ENCODE measurements at places on chromosomes 16 and 17.

- no peak for DNase-seq
Observed at GRCh38 chr17:80952291-80952690, 39.4 kb upstream of the CHMP6 start.

DNA sequence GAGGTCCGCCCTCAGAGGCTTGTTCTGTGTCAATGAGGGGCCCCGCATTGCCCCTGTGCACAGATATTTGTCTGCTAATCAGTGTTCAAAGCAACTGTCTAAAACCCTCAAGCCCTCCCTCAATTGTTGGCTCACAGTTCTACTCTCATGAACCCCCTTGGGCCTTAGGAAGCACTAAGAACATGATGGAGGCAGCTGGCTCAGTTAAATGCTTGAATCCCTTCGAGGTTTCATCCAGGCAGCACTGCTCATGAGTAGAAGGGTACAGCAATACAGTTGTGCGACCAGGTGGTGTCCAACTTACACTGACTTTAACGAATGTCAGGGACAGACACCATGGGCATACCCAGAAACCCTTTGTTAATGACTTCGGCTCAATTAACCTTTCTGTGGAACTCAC, 89.2 kb upstream of the WSCD1 start:
- DNase-seq, result no peak

DNA sequence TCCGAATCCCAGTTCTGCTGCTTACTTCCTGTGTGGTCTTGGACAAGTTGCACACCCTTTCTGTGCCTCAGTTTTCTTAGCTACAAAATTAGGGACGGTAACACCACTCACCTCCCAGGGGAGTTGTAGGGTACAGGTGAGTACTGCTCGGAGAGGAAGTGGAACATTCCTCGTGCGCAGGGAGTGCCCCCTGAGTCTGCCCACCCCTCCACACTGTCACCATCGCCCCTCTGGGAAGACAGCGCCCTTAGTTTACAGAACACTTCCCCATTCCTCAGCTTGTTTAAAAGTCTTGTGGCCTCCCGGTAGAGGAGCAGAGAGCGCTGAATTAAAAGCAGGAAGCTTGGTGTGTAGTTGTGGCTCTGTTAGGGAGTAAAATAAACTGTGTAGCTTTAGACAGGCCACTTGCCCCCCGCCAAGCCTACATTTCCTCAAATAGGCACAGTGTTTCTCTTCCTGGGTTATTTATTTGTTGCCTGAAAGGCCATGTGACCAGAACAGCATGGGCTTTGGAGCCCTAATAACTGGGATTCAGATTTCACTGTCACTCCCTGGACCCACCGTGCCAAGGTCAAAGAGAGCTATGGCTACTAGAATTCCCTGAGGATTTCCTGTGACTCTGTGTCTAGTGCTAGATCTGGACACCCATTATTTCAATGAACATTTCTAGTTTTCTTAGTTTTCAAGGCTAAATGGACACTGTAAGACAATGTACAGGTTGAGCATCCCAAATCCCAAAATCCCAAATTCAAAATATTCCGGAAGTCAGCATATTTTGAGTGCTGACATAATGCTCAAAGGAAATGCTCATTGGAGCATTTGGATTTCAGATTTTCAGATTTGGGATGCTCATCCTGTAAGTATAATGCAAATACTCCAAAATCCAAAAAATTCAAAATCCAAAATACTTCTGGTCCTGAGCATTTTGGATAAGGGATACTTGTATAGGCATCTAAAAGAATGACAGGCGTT, 372.5 kb downstream of the SNX29 start:
- no peak for DNase-seq

- DNase-seq, result no peak
Observed at GRCh38 chr17:58215685-58216084, 3.4 kb downstream of the MKS1 start.

DNA sequence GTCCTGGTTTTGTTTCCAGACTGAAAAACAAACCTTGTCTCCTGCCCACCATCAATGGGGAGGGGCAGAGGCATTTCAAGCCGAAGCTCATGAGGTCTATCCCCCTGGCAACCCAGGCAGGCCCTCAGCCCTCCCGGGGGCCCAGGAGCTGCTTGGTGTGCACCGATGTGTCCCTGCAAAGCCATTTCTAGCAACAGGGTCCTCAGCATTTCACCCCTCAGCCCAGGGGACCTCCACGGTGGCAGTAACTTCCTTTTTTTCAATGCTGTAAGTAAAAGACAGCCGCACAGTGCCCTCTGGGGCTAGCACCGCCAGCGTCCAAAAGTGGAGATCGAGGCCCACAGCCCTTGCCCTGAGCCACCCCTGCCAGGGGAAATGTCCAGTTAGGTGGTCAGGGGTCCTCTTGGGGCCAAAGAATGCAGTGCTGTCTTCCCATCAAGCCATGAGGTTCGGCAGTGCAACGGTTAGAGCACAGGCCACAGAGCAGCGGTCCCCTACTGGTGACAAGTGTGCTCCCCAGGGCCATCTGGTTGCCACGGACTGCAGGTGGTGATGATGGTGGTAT, 79.9 kb downstream of the LITAF start:
- DNase-seq, result no peak

DNA sequence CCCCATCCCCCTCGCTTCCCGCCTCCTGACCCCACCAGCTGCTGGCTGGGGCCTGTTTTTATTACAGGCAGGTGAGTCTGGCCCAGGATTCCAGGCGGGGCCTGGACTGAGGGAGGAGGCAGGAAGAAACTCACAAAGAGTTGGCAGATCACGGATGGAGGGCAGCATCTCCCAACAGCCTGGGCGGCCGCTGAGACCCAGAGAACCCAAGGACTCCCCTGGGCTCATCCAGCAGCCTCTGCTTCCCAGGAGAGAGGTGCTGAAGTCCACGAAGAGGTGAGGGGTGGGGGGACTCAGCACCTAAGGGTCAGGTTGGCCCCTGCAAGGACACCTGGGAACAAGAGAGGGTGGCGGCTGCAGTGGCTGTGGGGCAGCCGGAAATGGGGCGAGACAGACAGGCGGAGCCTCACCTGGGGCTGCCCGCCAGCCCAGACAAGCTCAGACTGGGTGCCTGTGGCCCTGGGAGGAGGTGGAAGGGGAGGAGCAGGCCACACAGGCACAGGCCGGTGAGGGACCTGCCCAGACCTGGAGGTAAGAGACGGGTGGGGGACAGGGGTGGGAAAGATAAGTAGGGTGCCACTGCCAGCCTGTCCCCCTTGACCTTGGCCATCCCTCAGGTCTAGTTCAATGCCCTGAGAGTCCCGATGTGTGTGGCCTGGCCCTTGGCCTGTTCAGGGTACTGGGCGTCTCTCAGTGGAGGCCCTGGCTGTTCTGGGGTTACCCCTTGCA, 8.7 kb upstream of the ADGRG1 start:
- no peak for DNase-seq

GRCh38 chr16:47317465-47318240, 143.2 kb downstream of the ITFG1 start:
- DNase-seq, result no peak

DNA sequence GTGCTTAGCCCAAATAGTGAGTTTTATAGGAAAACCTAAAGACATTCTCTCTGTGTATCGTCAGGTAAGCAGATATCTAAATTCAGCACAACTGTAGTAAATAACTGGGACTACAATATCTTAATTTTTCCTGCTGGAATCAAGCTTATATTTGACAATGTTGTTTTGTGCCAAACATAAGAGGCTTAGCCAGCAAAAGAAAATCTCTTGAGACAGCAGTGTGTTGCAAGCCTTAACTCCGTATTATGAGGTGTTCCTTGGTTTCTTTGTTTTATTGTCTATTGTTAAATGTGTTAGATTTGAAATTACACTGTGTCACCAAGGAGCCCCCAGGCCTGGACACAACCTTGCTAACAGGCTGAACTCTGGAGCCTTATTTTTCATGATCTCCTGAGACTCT, 1570.6 kb upstream of the GOT2 start:
- DNase-seq, result no peak

DNA sequence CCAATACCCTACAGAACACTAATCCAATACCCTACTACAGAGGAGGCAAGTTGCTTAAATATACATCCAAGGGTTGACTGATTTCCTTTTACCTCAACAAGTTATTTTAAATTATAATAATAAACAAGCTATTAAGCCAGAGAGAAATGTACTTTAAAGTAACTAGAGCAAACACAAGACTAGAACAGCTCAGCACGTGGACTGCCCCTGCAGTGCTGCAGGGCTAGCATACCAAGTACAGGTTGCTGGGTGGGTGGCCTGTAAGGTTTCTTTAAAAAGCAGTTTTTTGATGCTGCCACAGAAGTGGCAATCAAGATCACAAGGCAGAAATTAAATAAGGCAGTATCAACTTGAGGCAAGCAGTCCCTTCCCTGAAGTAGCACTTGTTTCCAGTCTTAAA, 63.5 kb downstream of the PARN start:
- DNase-seq, result no peak

DNA sequence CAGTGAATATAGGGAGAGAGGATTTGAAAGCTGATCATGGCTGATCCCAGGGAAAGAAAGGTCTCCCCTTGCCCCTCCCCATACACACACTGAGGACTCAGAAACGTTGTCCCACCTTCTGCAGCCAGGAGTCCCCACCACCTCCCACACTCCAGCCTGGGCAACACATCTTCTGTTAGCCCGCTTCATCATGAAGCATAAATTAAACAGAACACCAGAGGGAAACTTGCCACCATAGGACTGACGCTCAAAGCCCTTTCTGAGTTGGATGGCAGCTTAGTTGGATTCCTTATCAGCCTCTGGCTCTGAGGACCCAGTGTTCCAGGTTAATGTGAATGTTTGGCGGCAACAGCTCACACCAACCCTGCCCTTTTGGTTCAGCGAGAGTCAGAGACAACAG, 33.9 kb downstream of the ARHGAP27 start:
- DNase-seq, result no peak

GRCh38 chr16:70737377-70738082, 51.7 kb upstream of the MTSS2 start:
- peak; percentile 39 for DNase-seq

GRCh38 chr17:737561-738113, 5.2 kb downstream of the TLCD3A start:
- no peak for DNase-seq

GRCh38 chr17:41211845-41212466, 14.5 kb upstream of the KRTAP9-2 start:
- DNase-seq, result no peak

GRCh38 chr16:4384509-4384942, 12.9 kb downstream of the VASN start:
- no peak for DNase-seq
